ENCODE measurements at places on chromosomes 2 and 18.
A peak's percentile ranks its signal among the peaks of the same experiment; 100 is the strongest.

DNA sequence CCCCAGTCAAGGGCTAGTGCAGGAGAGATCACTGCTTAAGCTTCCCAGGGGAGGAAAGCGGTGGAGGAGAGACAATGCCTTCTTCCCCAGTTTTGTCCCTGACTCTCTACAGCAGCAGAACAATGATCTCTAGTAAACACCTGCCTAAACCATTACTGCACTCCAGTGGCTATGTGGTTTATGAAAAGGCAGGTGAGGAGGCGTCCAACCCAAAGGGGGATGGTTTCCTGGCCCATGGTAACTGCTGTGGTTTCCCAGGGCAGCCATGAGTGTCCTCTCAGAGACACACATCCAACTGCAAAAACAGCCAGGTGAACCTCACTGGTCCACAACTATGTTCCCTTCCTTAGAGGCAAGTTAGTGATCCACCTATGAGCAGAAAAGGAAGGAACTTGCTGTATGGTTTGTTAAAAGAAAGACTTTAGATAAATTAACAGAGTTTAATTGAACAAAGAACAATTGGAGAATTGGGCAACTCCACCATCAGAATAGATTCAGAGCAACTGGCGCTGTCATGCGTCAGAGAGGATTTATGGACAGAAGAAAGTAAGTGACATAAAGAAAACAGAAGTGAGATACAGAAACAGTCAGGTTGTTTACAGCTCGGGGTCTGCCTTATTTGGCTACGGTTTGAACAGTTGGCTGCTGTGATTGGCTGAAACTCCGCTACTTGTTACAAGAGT lies 4.8 kb upstream of the TTC39C start:
- peak; percentile 55 for DNase-seq

DNA sequence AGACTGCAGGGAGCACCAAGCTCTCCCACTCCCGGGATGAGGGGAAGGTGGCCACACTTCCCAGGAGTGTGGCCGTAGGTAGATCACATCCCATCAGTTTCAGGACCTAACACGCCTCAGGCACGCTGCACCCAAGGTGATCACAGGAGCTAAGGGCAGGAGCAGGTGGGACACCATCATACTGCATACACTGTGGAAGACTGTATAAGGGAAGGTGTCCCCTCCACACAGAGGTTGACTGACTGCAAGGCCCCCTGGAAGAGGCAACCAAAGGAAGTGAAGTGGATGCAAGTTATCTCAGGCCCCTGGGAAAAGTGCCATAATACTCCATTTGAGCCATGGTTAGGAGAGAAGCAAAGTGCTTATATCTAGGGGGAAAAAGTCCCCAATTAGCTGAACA lies 351.9 kb upstream of the SMIM21 start:
- DNase-seq: no peak

DNA sequence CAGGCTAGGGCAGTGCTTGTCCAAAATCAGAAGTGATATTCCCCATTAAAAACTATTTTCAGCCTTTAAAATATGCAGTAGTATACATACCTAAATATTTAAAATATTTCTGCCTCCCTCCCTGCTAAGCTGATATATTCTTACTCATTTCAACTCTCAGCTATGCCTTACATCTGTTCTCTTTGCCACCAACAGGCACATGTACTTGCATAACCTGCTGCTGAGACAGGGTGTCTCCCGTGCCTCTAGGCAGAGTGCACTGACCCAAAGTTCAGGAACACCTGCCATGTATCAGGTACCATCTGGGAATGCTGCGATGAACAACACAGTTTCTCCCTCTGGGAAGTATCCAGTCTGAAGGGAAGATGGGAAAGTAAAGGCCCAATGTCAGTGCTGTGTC lies 91.7 kb downstream of the STK39 start:
- no peak for DNase-seq

DNA sequence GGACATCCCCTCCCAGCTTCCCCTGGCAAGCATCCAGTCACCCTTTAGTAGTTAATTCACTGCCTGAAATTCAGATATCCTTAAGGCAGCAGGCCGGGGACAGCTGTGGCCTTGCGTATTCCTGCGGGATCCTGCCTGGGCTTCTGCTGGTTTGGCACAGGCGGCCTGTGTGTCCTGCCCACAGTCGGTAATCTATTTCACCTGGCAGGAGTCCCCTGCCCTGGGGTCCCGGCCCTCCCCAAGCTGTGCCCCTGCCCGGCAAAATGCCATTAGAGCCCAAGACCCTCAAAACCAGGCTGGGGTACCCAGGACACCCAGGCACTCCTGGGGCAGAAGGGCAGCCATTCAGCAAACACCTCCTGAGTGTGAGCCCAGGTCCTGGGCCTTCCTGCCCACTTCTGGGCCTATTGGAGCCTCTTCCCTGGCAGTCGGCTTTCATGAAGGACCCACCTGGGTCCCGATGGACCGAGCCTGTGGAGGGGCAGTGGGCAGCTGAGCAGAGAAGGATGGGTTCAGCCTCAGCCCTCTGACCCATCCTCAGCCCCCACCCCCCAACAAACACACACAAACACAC lies 11.6 kb downstream of the CROCC2 start:
- no peak for DNase-seq

DNA sequence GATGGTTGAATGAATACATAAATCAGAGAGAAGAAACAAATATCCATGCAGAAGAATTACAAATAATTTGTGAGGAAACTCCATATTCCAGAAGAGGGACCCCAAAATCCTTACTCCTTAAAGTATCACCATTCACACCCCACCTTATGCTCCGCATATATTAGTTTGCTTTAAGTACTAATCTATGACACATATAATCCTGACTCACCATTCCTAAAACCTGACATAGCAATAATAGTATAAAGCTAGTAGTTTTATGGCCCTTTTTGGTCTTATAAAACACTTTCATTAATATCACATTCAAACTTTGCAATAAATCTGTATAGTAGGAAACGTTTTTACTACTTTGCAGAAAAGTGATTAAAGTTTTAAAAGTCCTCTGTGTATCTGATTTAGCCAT lies 719.0 kb upstream of the SLC39A10 start:
- DNase-seq: no peak
